ENCODE measurements at places on chromosomes 3 and 15.
A peak's percentile ranks its signal among the peaks of the same experiment; 100 is the strongest.

GRCh38 chr3:191138937-191139336, 60.1 kb upstream of the OSTN start:
- DNase-seq, result no peak

- no peak for DNase-seq
These were observed 596.9 kb upstream of the GRM7 start for GRCh38 chr3:6264036-6264435.

- no peak for DNase-seq
These were observed 195.5 kb upstream of the MBNL1 start for GRCh38 chr3:152073267-152073666.

GRCh38 chr3:40908612-40909011, 290.7 kb upstream of the CTNNB1 start:
- no peak for DNase-seq

DNA sequence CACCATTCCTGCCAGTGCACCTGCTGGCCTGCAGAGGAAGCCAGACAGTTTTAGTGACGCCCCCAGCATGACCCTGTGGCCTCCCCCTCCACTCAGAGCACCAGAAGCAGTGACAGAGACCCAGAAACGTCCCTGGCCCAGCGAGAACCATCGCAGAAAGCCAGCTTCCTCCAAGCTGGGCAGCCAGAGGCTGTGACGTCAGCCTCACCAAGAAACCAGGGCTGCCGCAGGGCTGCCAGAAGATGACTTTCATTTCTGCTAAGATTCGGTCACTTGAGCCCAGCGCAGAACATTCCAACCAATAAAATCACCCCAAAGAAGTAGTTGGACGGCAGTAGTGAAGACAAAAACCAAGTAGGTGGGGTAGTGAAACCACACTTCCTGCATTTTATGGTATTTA, 29.6 kb upstream of the RPL32 start:
- DNase-seq, result no peak

GRCh38 chr15:65175511-65175910, 9.6 kb downstream of the CLPX start:
- no peak for DNase-seq

GRCh38 chr15:96274698-96275097, 55.8 kb upstream of the NR2F2 start:
- DNase-seq, result no peak

- DNase-seq, result no peak
These were observed 7.5 kb downstream of the ST8SIA2 start for GRCh38 chr15:92400980-92401787.

- no peak for DNase-seq
These were observed 102.7 kb upstream of the AGBL1 start for GRCh38 chr15:85976986-85977385.

DNA sequence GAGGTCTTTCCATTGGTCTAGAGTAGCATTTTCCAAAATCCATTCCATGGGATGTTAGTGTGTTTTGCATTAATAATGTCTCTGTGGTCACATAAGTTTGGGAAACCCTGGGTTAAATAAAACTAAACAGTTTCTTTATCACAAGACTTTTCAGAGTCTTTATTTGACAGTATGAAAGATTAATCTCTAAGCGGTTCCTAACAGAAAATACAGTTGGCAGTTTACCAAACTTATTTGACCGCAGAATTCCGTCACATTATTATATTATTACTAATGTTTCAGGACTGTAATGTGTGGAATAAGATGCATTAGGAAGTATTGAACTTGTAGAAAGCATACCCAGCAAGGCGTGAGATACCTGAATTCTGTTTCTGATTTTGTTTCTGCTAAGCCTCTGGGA, 71.5 kb upstream of the ADAMTSL3 start:
- DNase-seq, result no peak

DNA sequence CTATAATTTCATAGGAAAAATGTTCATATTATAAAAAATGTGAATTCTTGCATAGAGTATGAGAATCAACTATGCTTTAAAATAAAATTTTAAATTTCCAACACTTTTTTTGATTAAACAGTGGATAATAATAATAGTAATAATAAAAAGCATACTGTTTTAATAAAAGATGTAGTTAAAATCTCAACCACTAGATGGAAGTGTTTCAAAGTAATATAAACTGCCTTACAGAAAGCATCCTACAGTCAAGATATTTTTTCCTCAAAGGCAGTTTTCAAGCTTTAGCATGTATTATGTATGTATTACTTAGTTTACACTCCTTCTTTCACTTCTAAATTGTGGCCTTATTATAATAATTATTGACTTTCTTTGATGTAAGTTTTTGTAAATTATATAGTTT, 217.5 kb downstream of the CHL1 start:
- no peak for DNase-seq

GRCh38 chr3:24025805-24026204, 80.7 kb downstream of the NR1D2 start:
- no peak for DNase-seq

GRCh38 chr3:39065197-39065596, 13.4 kb downstream of the WDR48 start:
- DNase-seq, result peak; percentile 17

GRCh38 chr3:170598091-170598502, 12.2 kb upstream of the SLC7A14 start:
- DNase-seq, result no peak

DNA sequence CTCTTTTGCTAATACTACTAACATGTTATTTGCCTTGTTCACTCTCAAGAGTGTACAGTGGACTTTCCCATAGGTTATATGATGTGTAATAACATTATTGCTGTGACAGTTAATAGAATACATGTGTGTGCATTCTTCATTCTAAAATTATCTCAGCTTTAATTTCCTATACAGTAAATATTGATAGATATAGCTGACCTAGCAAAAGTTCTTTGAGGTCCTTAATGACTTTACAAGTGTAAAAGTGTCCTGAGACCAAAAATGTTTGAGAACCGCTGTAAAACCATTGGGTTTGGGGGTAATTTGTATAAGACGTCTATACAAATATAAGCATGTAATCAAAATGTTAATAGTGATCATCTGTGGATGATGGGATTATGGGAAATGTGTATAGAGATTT, 469.5 kb upstream of the PROK2 start:
- DNase-seq, result no peak

DNA sequence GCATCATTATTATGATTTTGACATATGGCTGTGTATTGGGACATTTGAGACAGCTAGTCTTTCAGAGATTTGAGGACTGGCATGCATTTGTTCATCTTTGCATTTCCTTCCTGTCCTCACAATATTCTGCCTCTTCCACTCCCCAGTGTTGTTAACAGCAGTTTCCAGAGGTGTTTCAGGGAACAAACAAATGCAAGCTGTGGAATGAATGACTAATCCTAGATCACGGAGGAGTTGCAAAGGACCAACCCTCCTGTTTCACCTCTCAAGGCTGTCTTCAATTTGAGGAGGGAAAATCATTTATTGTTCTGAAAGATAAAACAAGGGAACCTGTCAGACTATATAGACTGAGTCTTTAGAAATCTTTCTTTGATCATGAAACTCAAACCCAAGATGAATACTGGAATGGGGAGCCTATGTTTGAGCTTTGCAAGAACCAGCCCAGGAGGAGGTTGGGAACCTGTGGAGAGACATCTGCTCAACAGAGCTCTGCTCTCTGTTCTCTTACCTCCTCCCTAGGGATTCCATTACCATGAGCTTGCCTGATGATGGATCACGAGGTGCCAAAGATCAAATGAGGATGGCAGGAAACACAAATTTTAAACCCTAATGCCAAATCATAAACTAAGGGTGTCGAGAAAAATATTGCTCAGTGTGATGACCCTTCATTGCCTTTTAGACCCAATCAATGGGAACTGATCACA, 68.5 kb downstream of the SLC7A14 start:
- no peak for DNase-seq

DNA sequence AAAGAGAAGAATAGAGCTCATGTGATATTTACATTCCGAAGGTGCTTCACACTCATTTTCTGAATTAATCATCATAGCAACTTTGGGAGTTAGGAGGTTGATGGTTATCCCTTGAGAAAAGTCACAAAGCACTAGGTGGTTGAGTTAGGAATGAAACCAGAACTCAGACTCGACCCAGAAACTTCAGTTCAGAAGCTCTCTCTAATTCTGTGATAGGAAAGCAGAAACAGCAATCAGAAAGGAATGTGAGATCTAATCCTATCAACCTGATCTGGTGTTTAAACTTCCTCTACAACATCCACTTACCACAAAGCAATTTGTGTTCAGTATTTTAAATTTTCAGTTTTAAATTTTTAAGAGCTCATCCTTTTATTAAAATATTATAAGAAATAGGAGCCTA, 211.2 kb downstream of the CNTN3 start:
- no peak for DNase-seq

DNA sequence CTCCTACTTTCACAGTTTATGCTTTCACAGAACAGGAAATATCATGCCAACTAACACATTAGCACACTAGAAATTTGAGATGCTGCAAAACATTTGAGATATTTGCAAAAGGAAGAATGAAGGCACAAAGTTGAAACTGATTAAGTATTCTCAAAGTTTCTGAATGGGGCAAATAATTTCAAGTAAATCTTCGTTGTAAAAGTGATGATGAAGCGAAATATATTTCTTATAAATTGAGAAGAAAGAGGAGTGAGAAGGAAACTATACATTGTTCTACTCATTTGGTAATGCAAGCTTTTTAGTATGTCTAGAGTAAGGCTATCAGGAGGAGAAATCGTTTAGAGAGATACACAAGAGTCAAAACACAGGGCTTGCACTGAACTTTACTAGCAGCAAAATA, 24.3 kb upstream of the LSAMP start:
- DNase-seq, result no peak

GRCh38 chr3:30435861-30436331, 170.5 kb upstream of the TGFBR2 start:
- no peak for DNase-seq

GRCh38 chr15:78127882-78128281, 3.4 kb downstream of the CIB2 start:
- DNase-seq, result no peak

DNA sequence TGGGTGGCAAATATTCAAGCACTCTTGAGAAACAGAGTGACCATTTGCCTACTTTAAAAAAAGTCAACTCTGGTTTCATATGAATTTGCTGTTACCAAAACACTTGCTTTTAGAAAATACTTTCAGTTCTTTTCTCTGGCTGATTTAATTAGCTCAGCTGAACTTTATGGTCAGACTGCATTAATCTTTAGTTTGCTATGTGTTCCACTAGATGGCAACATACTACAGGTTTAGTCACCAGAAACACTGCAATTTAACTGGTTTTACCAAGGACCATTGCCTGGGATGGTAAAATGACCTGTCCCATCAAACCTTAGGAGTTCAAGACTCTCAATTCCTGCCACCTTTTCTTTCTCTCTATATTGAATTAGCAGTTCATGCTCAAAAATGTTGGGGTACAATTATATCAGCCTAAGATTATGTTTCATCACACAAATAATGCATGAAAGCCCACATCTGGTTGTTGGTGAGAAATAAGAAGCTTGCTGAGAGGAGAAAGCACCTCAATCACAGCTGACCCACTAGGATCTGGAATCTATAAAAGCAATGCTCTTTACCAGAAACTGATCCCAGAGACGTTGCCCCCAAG, 14.2 kb downstream of the EIF4E3 start:
- no peak for DNase-seq

DNA sequence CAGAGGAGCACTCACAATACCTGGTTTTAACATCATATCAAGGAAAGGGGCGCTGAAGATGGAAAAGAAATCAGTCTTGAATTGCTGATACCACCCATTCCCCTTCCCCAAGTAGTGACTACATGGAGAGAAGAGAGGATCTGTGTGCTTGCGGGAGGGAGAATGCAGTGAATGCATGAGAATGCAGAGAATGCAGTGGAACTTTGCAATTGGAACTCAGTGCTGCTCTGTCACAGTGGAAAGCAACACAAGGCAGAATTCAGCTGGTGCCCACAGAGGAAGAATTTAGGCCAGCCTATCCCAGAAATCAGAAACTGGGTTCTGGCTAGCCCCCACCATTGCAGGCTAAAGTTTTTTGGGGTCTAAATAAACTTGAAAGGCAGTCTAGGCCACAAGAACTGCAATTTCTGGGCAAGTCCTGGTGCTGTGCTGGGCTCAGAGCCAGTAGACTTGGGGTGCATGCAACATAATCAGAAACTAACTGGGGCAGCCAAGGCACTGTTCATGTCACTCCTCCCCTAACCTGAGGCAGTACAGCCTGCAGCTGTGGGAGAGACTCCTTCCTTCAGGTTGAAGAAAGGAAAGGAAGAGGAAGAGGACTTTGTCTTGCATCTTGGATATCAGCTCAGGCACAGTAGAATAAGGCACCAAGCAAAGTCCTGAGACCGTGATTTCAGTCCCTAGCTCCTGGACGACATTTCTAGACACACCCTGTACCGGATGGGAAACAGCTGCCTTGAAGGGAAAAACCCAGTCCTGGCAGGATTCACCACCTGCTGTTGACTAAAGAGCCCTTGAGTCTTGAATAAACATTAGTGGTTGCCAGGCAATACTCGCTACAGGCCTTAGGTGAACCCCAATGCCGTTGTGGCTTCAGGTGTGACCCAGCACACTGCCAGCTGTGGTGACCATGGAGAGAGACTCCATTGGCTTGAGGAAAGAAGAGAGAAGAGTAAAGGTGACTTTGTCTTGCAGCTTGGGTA, 329.3 kb downstream of the TBL1XR1 start:
- DNase-seq, result no peak

DNA sequence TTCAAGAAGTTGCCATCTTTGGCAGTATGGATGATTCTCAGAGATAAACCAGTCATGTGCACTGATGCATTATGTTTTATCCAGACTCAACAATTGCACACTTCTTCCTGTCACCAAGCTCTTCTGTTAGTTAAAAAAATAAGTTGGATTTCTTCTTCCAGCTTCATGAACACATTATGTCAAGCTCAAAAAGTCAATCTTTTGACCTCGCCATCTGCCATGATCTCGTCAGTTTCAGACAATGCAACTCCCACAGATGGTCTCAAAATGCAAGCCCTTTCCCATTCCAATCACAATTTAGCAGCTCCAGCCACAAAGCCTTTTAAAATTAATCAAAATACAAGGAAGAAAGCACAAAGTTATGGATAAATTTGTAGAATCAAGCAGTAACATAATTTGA, 42.8 kb downstream of the TFDP2 start:
- no peak for DNase-seq

- no peak for DNase-seq
These were observed 414.9 kb downstream of the RBMS3 start for GRCh38 chr3:29695643-29696198.
